Dorsolateral prefrontal cortex (tissue), 122 donors: ENCODE measurements at places on chromosomes 3 and 15.

GRCh38 chr3:175580318-175580717 is 721.2 kb downstream of the NAALADL2 start:
- DNase-seq, result no peak

DNA sequence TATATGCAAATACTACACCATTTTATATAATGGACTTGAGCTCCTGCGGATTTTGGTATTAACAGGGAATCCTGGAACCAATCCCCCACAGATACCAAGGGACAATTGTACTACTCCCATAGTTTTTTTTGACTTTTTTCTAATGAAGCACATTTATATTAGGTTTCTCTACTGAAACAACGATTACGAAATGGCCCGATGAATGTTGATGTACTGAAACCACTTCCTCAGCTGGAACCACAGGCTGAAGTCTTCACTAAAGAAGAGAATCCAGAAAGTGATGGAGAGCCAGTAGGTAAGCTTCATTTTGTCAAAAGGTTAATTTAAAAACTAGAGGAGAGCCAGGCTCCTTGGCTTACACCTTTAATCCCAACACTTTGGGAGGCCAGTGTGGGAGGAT is 121.5 kb upstream of the LRRFIP2 start:
- DNase-seq, result no peak

GRCh38 chr3:106566277-106566676 is 697.5 kb upstream of the CBLB start:
- DNase-seq, result no peak

DNA sequence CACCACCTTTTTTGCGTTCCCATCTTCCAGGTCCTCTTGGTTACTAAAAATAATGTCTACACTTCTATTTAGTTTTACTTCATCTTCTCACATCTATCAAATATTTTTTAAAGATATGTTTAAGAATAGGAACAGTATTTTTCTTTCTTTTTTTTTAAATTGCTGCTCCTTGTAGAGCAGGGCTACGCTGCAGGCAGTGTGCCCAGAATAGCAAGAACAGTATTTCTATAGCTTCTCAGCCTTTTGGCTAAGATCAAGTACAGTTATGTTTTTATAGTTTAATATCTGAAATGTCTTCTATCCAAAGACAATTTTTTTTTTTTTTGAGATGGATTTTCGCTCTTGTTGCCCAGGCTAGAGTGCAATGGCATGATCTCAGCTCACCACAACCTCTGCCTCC is 73.0 kb downstream of the MYO9A start:
- DNase-seq, result no peak

- DNase-seq, result no peak
Measured at GRCh38 chr3:61674596-61674995, 113.2 kb downstream of the PTPRG start.

DNA sequence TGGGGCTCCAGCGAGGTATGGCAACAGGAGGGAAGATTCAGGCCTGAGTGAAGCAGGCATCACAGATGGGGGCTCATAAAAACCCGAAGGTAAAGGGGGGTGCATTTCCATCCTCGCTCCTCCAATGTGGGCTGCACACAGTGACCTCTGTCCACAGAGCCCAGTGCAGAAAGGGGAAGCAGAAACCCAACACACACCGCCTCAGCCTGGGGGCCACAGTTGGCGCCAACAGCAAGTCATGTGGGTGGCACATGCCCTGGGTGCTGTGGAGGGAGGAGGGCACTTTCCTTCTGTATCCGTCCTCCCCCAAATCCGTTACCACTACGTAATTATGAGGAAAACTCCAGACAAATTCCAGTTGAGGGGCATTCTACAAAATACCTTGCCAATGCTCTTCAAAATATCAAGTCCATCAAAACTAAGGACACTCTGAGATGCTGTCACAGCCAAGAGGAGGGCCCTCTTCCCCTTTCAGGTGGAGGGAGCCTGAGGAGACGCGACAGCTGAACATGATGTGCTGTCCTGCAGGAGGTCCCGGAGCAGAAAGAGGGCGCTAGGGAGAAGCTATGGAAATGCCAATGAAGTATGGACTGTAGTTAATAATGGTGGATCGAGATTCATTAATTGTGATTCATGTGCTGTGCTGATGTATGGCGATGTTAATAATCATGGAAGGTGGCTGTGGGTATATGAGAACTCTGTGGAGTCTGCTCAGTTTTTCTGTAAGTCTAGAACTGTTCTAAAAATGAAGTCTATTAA is 16.4 kb downstream of the APBA2 start:
- no peak for DNase-seq

- DNase-seq, result no peak
Measured at GRCh38 chr3:57078344-57078634, 17.8 kb downstream of the SPATA12 start.

DNA sequence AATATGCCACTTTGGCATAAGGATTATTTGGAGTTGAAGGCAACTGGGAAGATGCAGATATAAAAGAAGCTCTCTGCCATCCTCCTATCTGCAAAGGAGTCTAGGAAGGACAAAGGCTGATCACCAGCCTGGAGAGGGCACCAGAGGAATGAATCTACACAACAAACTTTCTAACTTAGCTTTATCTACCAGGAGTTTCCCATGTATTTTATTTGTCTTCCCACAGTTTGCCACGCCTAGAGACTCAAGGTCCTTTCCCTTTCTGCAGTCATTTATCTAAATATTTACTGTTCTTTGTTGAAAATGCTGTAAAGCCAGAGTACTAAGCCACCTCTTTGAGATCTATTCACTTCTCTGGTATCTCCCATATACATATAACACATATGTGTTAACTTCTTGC is 32.2 kb downstream of the GPR176 start:
- no peak for DNase-seq

DNA sequence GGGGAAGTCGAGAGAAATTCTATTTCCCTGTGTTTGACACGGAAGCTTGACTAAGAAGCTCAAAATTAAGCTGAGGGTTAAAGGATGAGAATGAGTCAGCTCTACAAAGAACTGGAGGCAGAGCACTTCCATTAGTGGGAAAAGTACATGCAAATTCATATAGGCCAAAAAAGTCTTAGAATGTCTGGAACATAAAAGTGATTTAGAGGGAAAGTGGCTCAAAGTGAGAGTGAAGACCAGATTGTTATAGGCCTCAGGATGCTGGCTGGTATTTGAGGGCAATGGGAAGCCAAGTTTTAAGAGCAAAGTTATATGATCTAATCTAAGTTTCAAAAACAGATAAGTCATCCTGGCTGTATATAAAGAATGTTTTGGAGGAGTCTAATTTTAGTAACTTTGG is 857.3 kb downstream of the NAALADL2 start:
- no peak for DNase-seq

DNA sequence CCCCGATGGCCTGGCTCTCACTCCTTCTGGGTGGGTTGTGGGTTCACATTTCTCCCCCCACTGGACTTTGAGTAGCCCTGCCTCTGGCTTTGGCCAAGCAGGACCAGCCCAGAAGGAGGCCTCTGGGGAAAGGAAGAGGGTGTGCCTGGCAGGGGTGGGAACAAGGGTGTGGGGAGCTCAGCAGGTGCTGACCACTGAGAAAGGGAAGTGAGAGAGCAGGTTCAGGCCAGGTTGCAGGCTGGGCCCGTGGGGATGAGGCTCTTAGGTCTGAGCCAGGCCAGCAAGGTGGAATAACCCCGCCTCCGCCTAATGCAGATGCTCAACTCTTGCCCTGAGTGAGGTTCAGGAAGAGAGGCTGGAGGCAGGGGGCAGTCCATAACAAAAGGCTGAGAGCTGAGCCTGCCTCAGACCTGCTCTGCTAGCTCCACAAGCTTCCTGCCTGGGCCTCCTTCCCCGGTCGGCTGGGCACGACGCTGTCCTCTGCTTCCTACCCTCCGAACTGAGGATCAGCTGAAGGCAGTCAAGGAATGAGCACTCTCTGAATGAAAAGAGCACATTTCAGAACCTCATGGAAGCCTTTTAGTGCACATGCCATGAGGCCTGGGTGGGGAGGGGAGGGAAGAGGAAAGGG is 82.7 kb downstream of the TLE3 start:
- DNase-seq, result no peak

DNA sequence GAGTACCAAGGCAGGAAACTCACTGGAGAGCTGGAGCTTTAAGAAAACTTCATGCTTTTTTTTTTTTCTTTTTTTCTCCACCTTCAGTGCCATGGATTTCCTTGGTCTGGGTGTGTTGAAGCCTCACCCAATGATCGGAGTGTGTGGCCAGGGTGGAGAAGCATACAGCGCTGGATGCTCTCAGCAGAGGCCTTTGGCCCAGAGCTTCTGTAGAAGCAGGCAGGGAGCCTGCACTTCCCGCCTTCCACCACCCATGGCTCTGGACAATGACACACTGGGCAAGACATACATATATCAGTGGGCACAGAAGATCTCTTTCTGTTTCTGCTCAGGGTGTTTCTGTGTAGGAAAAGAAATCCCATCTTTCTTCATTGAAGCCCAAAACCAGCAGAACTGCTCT is 55.8 kb upstream of the ACAD9 start:
- no peak for DNase-seq

- no peak for DNase-seq
Measured at GRCh38 chr3:177673112-177673914, 476.0 kb upstream of the TBL1XR1 start.

DNA sequence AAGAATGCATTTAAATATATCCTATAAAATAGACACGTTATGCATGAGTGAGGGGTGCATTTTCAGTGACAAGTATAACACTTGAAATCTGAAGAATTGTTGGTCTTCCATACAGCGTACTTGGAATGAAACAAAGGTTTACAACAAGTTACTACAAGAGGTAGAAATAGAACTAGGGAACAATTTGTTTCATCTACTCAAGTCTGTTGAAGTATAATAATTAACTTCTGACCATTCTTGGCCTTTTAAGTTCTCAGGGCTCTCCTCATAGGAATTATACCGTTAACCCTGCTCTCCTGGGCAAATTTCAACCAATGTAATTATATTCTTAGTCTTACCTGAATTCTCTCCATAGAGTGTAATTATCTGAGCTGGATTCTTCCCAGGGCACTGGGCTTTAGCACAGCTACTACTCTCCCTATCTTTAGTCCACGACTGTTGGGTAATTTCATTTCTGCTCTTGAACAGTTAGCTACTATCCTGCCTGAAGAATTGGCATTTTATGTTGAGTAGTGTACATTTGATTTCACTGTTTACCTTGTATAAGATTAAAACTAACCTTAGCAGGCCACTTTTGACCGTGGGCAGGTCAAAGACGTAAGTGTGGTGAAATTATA is 100.6 kb downstream of the UBE2E2 start:
- DNase-seq, result no peak
